Suppressor macrophage (primary cell): ENCODE measurements at places on chromosomes 4 and X.

- DNase-seq, result no peak
Observed at GRCh38 chr4:121408-122084, 2.8 kb upstream of the ZNF718 start.

DNA sequence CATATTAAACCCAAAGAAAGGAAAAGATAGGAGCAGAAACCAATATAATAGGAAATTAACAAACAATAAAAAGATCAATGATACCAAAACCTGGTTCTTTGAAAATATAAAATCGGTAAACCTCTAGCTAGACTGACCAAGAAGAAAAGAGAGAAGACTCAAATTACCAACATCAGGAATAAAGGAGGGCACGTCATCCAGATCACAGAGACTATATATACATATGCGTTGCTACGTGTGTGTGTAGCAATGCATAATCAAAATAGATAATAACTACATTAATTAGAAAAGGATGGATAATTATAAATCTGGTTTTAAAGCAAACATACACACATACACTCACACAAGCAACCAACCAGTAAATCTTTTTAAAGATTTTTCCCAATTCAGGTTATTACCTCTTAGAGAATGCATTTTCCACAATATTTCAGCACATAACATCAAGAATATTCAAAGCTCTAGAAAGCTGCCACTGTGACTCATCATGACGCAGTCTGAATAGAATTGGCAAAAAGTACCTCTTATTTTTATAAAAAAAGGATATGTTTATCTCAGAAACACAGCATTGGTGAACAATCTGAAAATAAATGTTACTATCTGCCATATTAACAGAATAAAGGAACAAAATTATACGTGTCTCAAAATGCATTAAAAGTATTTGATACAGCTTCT is 41.4 kb upstream of the USP9X start:
- DNase-seq, result no peak

- no peak for DNase-seq
Observed at GRCh38 chr4:159048166-159048886, 54.6 kb upstream of the RAPGEF2 start.

- no peak for DNase-seq
Observed at GRCh38 chrX:133290076-133290475, 71.9 kb upstream of the TFDP3 start.

GRCh38 chrX:57587607-57588006 is 4.2 kb upstream of the ZXDB start:
- no peak for DNase-seq

DNA sequence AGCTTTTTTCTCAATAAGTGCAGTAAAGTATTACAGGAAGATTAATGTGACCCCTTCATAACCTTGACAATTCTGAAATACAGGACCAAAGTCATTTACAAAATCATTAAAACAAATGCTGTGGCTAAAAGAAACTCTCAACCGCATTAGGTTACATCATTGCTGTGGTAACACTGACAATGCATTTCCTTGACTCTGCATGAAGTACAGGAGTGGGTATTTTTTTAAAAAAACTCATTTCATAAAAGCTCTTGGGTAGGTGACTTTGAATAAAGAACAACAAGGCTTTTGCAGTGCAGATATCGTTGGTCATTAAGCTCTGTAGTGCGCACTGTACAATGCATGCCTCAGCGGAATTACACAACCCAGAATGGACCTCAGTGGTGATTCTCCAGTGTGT is 23.4 kb upstream of the XK start:
- no peak for DNase-seq

DNA sequence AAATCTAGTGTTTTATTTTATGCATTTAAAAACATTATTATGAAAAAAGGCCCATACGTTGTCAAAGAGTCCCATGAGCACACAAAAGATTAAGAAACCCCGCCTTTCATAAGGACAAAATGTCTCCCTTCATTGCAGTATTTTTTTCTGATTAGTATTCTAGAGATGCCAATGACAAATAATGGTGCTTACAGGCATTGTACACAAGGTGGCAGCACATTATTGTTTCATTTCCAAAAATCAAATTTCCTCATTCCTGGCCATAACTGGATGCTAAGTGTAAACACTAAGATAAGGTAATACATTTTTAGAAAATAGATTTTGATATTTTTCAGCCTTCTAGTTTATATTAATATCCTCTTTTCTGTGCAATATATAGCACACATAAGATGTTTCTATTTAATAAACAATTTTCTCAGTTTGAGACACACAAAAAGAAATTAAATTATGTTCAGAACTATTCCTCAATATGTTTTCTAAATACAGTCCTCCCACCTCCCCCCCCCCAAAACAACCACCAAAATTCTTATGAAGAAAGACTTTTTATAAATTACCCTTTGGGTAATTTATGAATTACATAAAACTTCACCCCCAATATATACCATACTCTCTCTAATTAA is 47.7 kb downstream of the TIGD2 start:
- peak; percentile 56 for DNase-seq

GRCh38 chr4:6509587-6509986 is 37.2 kb upstream of the PPP2R2C start:
- DNase-seq, result no peak

DNA sequence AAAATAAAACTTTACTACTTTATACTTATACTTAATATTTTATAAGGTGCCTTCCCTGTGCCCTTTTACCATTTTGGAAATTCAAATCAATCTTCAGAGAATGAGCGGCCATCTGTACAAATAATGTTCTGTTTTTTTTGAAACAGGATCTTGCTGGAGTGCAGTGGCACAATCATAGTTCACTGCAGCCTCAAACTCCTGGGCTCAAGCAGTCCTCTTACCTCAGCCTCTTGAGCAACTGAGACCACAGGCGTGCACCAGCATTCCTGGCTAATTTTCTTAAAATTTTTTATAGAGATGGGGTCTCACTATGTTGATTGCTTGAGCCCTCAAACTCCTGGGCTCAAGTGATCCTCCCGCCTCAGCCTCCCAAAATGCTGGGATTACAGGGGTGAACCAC is 53.5 kb downstream of the FAM114A1 start:
- no peak for DNase-seq

DNA sequence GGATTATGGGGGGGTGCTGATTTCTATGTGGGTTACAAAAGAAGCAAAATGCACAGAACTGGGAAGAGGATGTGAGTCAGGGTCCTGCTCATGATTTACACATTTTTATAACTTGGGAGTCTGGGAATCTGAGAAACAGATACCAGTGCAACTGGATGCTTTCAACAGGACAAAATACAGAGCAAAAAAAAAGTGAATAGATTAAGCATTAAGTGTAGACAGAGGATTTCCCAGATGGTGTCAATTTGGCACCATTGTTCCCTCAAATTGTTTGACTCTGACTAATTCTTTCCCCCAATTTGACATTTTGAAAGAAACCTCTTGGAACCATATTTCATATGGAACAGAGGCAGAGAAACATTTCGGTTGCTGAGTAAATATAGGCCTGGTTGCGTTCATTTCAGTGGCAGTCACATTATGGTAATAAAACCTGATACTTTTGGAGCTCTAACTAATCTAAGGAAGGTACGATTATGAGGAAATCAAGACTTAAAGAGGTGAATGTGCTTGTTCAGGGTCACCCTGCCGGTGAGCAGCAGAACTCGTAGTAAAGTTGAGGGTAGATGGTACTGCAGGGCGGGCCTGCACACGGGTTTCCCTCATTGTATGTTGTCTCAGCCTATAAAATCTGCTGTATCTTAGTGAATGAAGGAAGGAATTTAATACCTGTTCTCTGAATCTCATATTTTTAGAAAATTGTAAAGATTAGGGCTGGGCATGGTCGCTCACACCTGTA is 18.7 kb upstream of the CDKL5 start:
- DNase-seq, result no peak

DNA sequence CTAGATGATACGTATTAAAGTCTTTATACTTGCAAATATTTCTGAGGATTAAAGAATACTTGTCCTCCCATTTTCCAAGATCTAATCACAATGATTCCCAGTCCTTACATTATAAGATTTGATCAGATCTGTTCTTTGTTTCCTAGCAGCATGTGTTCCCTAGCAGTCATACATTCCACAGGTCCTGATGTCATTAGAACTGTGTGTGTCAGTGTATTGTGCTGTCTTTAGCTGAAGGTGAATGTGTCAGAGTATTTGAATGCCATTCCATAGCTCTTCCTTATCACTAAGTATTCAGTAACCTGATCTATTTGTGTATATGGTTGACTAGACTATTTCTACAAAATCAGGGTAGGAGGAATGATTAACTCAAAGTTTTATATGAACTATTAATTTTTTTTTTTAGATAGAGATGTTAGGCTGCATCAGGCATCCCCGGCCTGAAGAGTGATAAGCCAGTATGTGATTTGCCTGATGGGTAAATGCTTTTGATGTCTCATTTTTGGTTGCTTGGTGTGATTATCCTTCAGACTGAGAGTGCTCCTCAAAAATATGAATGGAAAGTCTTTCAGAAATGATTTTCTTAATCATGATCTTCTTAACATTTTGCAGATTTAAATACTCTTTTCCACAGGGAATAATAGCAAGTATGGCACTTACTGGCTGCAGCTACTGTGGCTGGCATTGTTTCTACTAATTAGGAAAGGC is 4.4 kb downstream of the ADGRL3 start:
- DNase-seq, result no peak

- peak; percentile 68 for DNase-seq
Observed at GRCh38 chr4:74623041-74623440, 171.3 kb downstream of the BTC start.

GRCh38 chr4:18021470-18021719 is 160 bp downstream of the LCORL start:
- no peak for DNase-seq

DNA sequence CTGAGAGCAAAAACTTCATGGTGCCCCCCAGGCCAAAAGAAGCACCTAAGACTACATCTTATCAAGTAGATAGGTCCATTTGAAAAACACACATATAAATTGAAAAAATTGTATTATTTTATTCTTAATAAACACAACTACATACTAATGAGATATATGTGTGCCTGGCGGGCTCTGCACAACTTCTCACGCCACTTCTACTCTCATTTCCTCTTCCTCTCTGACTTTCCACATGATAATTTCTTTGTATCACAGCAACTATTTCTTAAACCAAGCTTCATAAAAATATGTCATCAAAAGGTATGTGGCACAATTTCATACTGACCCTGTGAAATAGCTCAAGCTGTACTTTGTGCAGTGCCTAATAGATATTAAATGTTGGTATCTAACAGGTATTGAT is 10.7 kb upstream of the NPY2R start:
- no peak for DNase-seq

DNA sequence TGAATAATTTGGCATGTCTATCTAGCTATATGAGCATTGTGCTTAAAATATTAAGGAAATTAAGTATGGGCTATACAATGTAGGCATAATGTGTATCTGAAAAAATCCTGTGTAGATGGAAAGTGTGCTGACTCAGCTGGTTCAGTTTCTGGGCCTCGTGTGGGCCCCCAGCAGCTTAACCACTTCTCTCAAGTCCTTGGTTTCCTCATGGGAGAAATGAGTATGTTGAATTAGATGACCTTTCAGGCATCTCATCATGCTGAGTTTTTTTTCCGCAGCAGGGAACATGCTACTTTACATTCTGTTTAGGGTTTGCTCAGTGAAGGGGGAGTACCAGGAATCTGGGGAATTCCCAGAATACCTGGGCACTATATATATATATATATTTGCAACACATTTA is 30.5 kb downstream of the RHOH start:
- DNase-seq, result peak; percentile 19
